NB4 (cell line): ENCODE measurements at places on chromosomes 4 and X.

DNA sequence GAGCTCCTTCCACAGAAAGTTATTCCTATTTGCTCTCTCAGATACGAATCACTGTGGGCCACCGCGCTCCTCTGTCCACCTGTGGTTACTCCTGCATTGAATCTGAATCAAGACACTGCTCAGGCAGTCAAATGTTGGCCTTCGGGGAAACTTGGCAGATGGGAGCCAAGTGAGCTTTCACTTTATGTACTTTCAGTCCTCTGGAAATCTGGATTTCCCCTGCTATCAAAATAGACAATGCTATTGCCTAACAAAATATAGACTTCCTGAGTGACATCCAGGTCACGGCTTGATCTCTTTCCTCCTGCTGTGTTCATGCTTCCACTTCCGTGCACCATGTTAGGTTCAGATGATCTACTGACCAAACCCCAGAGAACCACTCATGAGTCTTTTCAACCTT lies 43.8 kb downstream of the FHL1 start:
- no peak for DNase-seq

DNA sequence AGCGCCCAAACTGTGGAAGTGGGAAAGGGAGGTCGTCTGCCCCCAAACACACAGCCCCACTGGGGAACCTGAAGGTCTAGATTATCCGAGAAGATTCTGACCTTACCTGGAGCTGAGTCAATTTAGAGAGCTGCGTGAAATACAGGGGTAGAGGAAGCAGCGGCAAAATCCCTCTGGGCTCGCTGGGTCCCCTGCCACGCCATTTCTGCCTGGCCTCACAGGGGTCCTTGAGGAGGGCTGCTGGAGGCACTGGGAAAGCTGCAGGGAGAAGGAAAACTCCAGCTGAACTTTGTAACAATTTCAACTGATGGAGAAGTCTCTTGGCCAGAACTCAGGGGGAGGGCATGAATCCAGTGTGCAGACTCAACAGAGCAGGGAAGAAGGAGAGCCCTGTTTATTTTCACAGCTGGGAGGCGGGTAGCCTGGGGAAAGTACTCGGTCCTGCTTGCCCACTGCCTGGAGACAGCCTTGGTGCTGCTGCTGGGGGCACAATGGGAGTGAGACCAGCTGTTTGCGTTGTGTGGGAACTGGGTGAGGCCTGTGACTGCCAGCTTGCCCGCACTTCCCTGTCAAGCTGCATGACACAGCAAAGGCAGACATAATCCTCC lies 93.2 kb upstream of the MAPK10 start:
- DNase-seq: no peak

GRCh38 chr4:67122029-67122428 lies 423.3 kb downstream of the CENPC start:
- DNase-seq: peak; percentile 3

- DNase-seq: peak; percentile 13
Observed at GRCh38 chrX:47723689-47724088, 64.7 kb upstream of the UXT start.

DNA sequence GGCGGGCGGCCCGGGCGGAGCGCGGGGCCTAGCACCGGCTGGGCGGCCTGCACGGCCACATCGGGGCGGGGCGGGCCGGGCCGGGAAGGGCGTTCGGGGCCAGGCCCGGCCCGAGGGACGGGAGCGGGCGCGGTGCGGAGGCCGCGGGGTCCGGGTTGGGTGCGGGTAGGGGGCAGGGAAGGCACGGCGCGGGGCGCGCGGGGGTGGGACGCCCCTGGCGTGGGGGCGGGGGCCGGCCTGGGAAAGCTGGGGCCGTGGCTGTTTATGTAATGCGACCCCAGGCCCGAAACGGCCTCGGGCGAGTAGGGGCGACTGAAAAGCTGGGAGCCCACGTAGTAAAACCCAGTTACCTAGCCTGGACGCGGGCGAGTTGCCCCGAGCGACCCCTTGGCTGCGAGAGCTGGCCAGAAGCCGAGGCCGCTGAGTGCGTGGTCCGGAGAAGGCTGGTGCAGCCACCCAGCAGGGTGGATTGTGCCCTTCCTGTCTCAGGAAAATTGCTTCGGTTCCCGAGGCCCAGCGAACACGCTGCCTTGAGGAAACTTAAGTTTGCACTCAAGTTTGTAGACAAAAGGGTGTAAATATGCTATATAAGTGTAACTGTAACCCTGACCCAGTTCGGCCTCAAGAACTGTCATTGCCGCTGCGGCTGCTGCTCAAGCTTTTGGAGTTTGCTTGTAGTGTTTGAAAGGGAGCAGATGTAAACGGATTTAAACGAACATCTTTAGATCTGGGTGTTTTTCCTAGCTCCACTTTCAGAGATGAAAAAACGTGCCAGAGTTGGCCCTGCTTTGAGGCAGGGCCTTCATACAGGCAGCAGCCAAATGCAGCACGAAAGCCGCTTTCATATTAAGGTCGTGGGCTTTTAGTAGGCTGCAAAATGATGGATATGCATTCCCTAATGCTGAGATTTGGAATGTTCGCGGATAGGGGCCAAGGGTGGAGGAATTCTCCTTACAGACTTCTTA lies 674 bp downstream of the SEC24B start:
- DNase-seq: peak; percentile 44

DNA sequence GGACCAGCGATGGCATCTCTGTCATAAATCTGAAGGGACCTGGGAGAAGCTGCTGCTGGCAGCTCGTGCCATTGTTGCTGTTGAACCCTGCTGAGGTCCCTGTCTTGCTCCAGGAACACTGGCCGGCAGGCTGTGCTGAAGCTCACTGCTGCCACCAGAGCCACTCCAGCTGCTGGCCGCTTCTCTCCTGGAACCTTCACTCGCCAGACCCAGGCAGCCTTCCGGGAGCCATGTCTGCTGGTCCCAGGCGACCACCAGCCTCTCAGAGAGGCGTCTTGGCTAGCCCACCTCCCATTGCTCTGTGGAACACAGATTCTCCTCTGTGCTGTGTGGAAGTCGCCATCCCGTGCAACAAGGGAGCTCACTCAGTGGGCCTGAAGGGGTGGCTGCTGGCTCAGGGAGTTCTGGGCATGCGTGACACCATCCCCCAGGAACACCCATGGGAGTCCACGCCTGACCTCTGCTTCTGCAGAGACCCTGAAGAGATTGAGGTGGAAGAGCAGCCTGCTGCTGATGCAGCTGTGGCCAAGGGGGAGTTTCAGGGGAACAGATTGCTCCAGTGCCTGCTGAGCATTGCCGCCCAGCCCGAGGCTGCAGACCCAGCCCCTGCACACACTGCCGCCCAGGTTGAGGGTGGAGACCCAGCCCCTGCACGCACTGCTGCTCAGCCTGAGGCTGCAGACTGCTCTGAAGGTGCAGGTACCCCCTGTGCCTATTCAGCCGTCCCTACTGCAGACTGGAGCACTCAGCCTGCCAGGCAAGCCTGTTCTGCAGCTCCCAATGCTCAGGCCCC lies 33.1 kb upstream of the CYP4V2 start:
- DNase-seq: no peak

DNA sequence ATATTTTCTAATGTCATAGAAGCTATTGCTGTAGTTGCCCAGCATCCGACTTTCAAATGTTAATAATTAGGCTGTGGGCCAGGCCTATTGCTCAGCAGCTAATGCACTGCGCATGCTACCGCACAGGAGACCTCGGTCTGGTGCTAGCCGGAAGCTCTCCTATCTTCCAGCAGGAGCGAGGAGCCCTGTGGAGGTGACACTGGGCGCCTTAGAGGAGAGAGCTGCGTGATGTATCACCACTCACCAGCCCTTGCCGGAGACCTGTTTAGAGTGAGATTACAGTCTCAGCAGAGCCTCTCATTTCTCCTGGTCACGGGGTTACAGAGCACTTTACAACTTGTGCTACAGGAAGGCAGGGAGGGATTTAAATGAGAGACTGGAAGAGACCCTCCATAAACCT lies 31.1 kb upstream of the MID1IP1 start:
- DNase-seq: no peak

GRCh38 chr4:36771411-36772153 lies 473.0 kb upstream of the NWD2 start:
- DNase-seq: no peak

GRCh38 chrX:47863187-47863586 lies 26.5 kb downstream of the ZNF81 start:
- DNase-seq: no peak

- DNase-seq: no peak
Observed at GRCh38 chr4:187178084-187178483, 454.4 kb upstream of the FAT1 start.
